ENCODE measurements at places on chromosomes 11 and 22. TPM values are rescaled to one million over a fixed set of nuclear protein-coding genes. Genes with fewer than 3 reads are reported as not detected.

GRIK4 gene
- 0.04 TPM for polyA plus RNA-seq

DNA sequence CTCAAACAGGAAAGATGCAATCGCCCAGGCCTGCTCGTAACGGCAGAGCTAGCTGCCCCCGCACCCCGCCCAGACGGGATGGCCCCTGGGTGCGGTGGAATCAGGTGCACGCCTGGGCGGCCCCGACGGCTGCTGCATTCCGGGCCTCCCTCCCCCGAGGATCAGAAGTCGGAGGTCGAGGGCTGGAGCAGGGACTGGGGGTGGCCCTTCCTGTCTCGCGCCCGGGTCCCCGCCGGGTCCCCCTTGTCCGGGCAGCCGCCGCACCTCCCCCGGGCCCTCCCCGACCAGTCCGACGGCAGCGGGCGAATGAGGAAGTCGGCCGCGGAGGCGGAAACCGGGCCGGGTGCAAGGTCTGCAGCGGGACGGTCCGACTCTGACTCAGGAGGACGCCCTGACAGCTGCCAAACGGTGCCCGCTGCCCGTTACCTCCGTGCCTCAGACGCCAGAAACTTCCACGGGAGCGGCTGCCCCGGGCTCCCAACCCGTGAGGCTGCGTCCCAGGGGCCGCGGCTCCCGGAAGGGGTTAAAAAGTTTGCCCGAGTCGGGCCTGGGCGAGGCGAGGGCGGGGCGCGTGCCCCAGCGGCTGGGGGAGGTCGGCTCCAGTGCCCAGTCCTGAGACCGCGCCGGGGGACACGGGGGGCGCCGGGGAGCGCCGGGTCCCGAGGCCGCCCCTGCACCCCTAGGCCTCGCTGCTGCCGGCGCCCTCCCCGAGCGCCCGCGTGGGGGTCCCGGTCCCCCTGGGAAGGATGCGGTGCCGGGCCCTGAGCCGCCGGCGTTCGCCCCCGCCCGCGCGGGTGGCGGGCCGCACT is 663 bp downstream of the MYH9 start:
- no peaks in the 10 kb centered on the region for H3K27me3 ChIP-seq
- peaks cover 46% of the 10 kb centered on the region for H3K4me1 ChIP-seq
- peak overlapping the region; percentile 95 for H3K27ac ChIP-seq
- H3K36me3 ChIP-seq: no peaks in the 10 kb centered on the region

MYBPC3 gene
- polyA plus RNA-seq: 1,204 TPM

PLAAT4 gene
- 6.8 TPM for polyA plus RNA-seq

IFITM5 gene
- not detected for polyA plus RNA-seq

DNA sequence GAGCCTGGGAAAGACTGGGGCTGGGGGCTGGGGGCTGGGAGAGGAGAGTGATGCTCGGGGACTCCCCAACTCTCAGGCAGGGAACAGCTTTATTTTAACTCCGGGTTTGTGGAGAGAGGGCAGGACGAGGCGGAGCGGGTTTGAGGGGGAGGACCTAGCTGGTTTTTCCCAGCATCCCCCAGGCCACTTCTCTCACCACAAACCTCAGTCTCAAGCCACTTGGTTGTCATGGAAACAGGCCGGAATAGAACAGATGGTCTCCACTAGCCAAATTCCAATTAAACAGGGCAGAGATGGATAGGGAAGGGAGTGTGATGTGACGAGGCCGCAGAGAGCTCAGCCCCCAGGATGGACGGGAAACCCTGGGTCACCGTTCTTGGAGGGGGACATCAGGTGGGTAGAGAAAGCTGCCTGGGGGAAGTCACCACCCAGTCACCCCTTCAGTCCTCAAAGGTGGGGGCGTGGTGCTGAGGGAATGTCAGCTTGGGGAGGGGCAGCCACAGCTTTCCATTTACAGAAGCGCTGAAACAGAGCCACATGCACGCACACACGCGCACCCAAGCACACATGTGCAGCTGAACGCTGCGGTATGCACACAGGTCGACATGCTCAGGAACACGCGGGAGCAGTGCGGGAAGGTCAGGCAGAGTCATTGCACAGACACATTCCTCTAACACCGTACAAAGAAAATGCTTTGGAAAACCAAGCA is 19.2 kb downstream of the NECTIN1 start:
- DNase-seq: peak; percentile 54
- H3K36me3 ChIP-seq: no peaks in the 10 kb centered on the region
- H3K4me1 ChIP-seq: peaks cover 9% of the 10 kb centered on the region
- H3K4me3 ChIP-seq: no peak overlapping the region

CATSPERZ gene
- polyA plus RNA-seq: not detected

- H3K4me1 ChIP-seq: no peaks in the 10 kb centered on the region
- DNase-seq: no peak
- H3K36me3 ChIP-seq: no peaks in the 10 kb centered on the region
- no peak overlapping the region for H3K27ac ChIP-seq
These were observed 26.1 kb downstream of the TYR start for GRCh38 chr11:89203814-89204213.

LZTR1 gene
- 29.3 TPM for polyA plus RNA-seq

GRCh38 chr11:75766443-75767227 is 1.9 kb upstream of the DGAT2 start:
- no peak overlapping the region for H3K27ac ChIP-seq
- H3K27me3 ChIP-seq: peaks cover 14% of the 10 kb centered on the region
- H3K36me3 ChIP-seq: no peaks in the 10 kb centered on the region
- peaks cover 16% of the 10 kb centered on the region for H3K4me1 ChIP-seq
- no peak overlapping the region for H3K4me3 ChIP-seq

GRCh38 chr22:37021710-37022482 is 2.4 kb downstream of the MPST start:
- peaks cover 66% of the 10 kb centered on the region for H3K4me1 ChIP-seq
- DNase-seq: peak; percentile 57
- H3K27me3 ChIP-seq: no peaks in the 10 kb centered on the region
- H3K27ac ChIP-seq: peak overlapping the region; percentile 63
- H3K4me3 ChIP-seq: no peak overlapping the region

- no peak for DNase-seq
- no peak overlapping the region for H3K27ac ChIP-seq
- no peaks in the 10 kb centered on the region for H3K27me3 ChIP-seq
- no peak overlapping the region for H3K4me3 ChIP-seq
- no peaks in the 10 kb centered on the region for H3K36me3 ChIP-seq
These were observed 315.6 kb downstream of the RAB38 start for GRCh38 chr11:87859636-87860035.

KCNC1 gene
- not detected for polyA plus RNA-seq

DNA sequence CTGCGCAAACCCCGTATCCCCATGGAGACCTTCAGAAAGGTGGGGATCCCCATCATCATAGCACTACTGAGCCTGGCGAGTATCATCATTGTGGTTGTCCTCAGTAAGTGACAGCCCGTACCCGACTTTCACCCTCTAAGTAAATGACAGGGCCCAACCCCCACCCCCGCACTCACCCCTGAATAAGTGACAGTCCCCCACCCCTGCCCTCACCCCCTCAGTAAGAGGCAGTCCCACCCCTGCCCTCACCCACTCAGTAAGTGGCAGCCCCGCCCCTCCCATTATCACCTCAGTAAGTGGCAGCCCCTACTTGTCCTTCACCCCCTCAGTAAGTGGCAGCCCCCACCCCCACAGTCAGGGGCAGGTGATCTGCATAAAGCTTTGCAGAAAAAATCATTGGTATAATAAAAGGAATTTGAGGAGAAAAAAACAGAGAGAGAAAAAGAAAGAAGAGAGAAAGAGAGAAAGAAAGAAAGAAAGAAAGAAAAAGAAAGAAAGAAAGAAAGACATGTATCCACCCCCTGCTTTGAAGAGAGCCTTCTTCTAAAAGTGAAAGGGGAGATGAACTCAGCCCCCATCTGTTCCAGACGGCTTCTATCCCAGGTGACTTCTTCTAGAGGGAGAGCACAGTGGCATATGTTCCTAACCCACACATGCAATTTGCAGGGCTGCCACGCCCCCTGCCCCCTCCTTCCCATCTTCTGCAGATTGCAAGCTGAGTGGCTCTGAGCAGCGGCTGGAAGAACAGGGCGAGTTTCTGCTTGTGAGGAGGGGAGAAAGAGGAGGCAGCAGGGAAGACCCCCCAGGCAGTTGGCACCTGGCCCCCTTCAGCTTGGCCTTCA is 12.5 kb upstream of the SMIM35 start:
- H3K27me3 ChIP-seq: no peaks in the 10 kb centered on the region
- peaks cover 11% of the 10 kb centered on the region for H3K4me1 ChIP-seq
- H3K4me3 ChIP-seq: no peak overlapping the region

KRTAP5-1 gene
- not detected for polyA plus RNA-seq

DNA sequence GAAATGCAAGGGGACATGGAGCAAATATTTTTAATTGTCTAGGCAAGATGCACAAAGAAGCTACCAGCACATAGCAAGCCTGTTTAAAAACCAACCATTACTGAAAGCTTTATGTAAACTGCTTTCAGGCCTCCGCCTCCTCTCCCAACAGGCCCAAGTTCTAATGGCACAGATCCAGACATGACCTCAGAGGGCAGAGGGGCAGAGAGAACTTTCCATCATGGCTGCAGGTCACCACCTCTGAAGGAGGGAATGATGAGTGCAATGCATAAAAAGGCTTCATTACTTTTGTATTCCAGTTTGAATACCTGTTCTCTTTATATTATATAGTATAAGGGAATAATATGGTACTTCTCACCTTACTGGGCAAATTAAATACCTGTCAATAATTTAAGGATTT is 15.2 kb downstream of the DDX17 start:
- peaks cover 99% of the 10 kb centered on the region for H3K36me3 ChIP-seq
- no peak overlapping the region for H3K4me3 ChIP-seq
- H3K27ac ChIP-seq: peak overlapping the region; percentile 73
- no peaks in the 10 kb centered on the region for H3K27me3 ChIP-seq
- no peak for DNase-seq

DNA sequence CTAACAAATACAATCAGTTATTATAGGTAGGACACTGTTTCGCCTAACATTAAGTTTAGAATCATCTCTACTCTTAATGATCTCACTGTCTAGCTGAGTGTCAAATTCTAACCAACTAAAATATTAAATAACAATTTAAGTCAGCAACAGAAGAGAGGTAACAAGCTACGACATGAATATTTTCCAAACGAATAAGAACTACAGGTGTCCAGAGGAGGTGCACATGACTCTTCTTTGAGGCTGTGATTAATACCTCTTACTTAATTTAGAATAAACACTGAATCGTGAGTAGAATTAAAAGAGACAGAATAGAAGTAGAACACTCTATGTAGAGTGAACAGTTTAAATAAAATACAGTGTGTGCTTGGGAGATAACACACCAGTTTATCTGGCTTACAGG is 619.0 kb upstream of the ARHGAP42 start:
- H3K36me3 ChIP-seq: no peaks in the 10 kb centered on the region
- DNase-seq: no peak
- H3K4me1 ChIP-seq: no peaks in the 10 kb centered on the region

- H3K4me1 ChIP-seq: peaks cover 41% of the 10 kb centered on the region
- peaks cover 31% of the 10 kb centered on the region for H3K36me3 ChIP-seq
These were observed 16.6 kb downstream of the MED15 start for GRCh38 chr22:20524004-20524481.

CCDC73 gene
- 0.01 TPM for polyA plus RNA-seq

All from heart left ventricle (tissue), 16 donors.